ENCODE measurements at places on chromosomes 4 and X.

DNA sequence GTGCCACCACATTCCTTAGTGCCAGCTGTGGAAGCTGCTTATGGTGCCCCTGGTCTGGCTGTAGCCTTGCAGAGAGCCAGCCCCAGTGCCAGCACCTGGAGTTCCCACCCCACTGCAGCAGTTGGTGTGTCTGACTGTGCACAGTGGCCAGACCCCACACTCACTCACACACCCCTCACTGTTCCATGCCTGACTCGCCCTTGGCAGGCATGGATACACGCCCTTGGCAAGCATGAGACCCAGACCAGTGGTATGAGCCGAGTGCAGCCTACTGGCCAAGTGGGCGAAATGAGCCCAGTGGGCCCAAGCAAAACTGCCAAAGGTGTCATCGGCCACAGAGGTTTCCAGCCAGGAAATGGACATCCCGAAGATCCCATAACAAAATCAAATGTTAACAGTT is 27.4 kb downstream of the NAA11 start:
- no peaks in the 10 kb centered on the region for H3K36me3 ChIP-seq
- H3K27ac ChIP-seq: no peak overlapping the region
- H3K4me1 ChIP-seq: no peaks in the 10 kb centered on the region
- no peaks in the 10 kb centered on the region for H3K27me3 ChIP-seq
- H3K4me3 ChIP-seq: no peak overlapping the region

DNA sequence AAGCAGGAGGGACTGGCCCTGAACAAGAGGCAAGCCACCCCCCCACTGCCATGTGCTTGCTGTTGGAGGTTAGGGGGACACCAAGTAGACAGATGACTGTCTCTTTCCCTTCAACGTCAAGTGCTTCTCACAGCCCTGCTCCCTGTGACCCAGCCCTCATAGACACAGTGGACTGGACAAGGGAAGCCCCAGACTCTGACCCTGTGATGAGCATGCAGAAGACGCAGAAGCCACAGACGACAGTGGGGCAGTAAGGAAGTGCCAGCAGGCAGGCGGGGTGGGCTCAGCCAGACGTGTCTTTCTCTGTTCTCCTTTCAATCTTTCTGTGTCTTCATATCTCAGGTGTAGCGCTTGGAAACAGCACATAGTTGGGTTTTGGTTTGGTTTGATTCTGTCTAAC is 2.4 kb upstream of the L1CAM start:
- peaks cover 28% of the 10 kb centered on the region for H3K27me3 ChIP-seq
- H3K27ac ChIP-seq: no peak overlapping the region
- H3K4me3 ChIP-seq: no peak overlapping the region
- DNase-seq: no peak
- no peaks in the 10 kb centered on the region for H3K36me3 ChIP-seq

DNA sequence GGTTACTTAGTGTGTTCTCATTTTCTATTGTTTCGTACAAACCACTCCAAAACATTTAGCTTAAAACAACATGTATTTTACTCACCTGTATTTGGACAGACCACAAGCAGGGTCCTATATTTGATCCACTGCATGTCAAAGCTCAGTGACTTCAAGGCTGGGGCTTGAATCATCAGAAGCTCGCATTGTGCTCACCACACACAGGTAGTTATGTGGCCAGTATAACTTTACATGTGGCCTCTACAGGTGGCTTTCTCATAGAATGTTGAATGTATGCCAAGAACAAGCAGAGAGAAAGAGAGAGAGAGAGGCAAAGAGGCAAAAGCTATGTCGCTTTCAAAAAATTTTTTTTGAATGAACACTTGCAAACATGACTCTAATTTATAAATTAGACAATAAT is 107.6 kb downstream of the QRFPR start:
- no peak for DNase-seq
- H3K4me1 ChIP-seq: no peaks in the 10 kb centered on the region
- no peak overlapping the region for H3K27ac ChIP-seq
- H3K4me3 ChIP-seq: no peak overlapping the region
- no peaks in the 10 kb centered on the region for H3K36me3 ChIP-seq

DNA sequence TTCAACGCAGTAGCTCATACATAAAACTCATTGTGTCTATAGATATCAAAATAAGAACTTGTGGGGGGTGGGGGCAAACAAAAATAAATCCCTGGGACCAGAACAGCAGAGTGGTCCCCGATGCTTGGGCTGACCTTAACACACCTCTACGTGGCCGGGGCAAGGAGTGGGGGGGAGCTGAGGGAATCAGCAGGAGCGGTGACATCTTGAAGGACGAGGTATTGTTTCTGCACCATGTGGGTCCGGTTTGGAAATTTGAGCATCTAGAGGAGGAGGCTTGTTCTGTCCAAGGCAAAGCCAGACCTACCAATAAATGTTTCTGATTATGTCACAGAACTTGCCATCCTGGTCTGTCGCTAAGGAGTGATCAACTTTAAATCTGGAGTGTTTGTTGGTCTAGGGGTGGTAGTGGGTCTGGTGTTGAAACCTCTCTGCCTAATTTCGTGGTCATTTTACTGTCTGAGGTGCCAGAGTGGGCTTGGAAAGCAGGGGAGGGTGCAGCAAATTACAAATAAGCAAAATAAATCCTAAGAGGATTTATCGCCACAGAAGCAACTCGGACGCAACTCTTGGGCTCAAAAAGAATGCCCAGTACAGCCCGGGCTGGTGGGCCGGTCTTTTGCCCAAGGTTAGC is 774 bp upstream of the RAPGEF2 start:
- no peaks in the 10 kb centered on the region for H3K27me3 ChIP-seq
- no peak for DNase-seq
- peak overlapping the region; percentile 58 for H3K4me3 ChIP-seq
- no peaks in the 10 kb centered on the region for H3K36me3 ChIP-seq
- H3K27ac ChIP-seq: no peak overlapping the region

DNA sequence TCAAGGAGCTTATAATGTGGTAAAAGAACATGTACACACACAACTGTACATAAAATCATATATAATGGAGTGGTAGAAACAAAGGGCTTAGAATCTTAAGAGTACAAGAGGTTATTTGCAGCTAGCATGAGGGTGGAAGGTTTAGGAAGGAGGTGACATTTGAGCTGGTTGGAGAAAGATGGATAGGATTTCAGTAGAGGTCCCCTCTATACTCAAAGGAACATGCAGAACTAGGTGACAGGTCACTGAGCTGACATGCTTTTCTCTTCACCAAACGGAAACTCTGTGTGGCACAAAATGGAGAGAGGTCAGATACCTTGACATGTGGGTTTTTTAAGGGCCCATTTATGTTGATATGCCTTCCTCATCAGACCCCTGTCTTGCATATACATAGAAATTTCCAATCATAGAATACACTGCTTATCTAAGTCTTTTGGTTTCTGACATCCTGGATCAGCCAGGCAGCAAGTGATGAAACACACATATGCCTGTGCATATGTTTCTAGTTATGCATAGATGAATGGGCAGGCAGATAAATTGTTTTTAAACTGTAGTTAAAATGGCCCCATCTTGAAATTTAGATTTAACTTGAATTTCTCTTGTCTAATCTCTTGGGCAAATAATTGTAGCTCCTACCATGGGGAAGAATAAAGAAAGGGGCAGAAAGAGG is 29.3 kb downstream of the CLCN5 start:
- no peak for DNase-seq
- no peak overlapping the region for H3K27ac ChIP-seq
- no peak overlapping the region for H3K4me3 ChIP-seq
- no peaks in the 10 kb centered on the region for H3K4me1 ChIP-seq
- H3K36me3 ChIP-seq: no peaks in the 10 kb centered on the region
- no peaks in the 10 kb centered on the region for H3K27me3 ChIP-seq

- no peaks in the 10 kb centered on the region for H3K4me1 ChIP-seq
- H3K27me3 ChIP-seq: no peaks in the 10 kb centered on the region
- no peak overlapping the region for H3K4me3 ChIP-seq
- no peaks in the 10 kb centered on the region for H3K36me3 ChIP-seq
- H3K27ac ChIP-seq: no peak overlapping the region
Measured at GRCh38 chr4:174099712-174100111, 183.8 kb downstream of the FBXO8 start.

Data from endothelial cell of umbilical vein (primary cell).